Common myeloid progenitor, CD34-positive (primary cell): ENCODE measurements at places on chromosomes 2 and 18.
A peak's percentile ranks its signal among the peaks of the same experiment; 100 is the strongest.

- DNase-seq: no peak
Measured at GRCh38 chr2:47704287-47704686, 78.7 kb upstream of the MSH6 start.

- peak; percentile 55 for DNase-seq
Measured at GRCh38 chr2:202376460-202377206, 506 bp downstream of the BMPR2 start.

- peak; percentile 53 for DNase-seq
Measured at GRCh38 chr2:106876699-106877098, 9.3 kb downstream of the ST6GAL2 start.

- peak; percentile 29 for DNase-seq
Measured at GRCh38 chr18:25332002-25332401, 20.0 kb downstream of the ZNF521 start.

- no peak for DNase-seq
Measured at GRCh38 chr18:33871363-33872025, 293.5 kb downstream of the ASXL3 start.

DNA sequence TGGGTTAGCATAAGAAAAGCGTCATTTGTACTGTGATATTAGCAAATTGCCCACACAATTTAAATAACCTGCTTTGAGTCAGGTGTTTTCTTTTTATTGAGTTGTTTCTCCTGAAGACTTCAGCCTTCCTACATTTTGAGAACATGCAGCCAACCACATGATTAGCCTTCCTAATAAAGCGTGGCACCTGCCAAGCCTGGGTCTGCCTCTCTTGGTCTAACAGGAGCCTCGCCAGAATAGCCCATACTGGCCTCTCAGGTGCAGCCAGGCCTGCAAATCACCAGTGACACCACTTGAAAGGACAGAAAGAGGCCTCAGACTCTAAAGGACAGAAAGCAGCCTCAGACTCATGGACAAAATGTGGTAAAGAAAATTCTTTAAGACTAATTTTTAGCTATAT is 653.8 kb downstream of the BCL11A start:
- no peak for DNase-seq

DNA sequence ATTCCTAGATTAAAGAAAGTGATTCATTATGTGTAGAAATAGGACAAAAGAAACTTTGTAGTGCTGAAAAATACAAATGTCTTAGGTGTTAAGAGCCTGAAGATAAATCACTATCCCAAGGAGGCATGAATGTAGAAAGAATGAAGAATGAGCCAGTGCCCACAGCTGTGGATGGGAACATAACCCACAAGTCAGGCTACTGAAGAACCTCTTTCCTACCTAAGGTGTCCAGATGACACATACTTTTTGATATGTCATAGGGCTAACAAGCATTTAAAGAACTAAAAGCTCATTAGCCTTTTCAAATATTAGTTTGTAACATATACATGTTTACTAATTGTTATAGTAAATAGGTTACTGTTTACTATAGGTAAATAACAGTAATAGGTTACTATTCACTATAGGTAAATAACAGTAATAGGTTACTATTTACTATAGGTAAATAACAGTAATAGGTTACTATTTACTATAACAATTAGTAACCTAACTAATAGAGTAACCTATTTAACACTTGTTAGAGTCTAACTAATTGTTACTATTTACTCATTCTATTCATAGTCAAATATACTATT is 275.0 kb upstream of the KYNU start:
- no peak for DNase-seq

- no peak for DNase-seq
Measured at GRCh38 chr18:5251117-5251516, 44.4 kb downstream of the ZBTB14 start.

DNA sequence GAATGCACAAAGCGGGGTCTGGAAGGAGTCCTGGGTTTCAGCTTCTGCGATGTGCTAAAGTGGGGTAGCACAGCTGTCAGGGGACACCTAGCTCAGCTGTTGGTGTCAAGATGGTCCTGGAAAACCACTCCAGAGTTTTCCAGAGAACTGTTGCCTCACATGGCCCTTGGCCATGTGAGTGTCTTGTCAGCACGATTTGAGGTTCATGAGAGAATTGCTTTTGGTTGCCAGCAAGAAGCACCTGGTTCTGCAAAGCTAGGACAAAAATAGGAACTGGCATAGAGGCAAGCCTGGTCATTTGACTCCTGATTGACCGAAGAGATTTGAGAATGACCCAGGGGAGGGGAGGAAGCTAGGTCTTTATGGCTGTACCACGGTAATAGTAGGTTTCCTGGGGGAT is 50.4 kb upstream of the CTLA4 start:
- no peak for DNase-seq

DNA sequence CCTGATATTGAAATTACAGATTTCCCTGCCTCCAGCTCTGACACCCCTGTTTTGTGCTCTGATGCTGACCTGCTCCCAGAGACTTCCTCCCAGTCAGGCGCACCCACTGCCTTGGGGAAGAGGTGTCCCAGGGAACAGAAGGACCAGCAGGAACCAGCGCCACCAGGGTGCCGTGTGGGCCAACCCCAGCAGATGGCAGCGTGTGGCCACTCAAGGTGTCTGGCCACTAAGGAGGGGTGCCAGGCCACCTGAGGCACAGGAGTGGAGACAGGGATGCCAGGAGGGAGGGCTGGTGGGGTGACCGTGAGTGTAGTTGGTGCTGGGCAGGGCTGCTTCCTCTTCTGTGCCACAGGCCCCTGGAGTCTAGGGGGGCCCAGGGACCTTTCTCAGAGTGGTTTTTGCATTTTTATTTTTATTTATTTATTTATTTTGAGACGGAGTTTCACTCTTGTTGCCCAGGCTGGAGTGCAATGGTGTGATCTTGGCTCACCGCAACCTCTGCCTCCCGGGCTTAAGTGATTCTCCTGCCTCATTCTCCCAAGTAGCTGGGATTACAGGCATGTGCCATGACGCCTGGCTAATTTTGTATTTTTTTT is 56.0 kb downstream of the TEX44 start:
- peak; percentile 79 for DNase-seq

DNA sequence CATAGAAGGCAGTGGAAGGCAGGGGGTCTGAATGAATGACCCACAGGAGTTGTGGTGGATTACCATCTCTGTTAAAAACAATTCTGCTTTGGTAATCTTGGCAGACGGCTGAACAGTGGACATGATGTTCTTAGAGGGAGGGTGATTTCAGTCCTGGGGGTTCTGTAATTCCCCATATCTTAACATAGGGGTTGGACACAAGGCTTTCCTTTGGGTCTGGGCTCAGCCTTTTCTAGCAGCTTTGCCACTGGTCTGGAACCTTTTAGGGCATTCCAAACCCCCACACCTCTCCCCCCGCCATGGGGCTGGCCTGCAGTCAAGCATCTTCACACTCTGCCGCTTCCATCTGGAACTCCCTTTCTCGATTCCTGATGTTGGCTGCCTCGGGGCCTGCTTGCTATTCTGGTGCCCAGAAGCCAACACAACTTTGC is 50.3 kb downstream of the RPL37A start:
- DNase-seq: no peak

GRCh38 chr2:168156661-168157060 is 90.7 kb downstream of the STK39 start:
- DNase-seq: no peak

GRCh38 chr2:201441409-201441808 is 9.8 kb downstream of the TRAK2 start:
- no peak for DNase-seq

- no peak for DNase-seq
Measured at GRCh38 chr2:226057914-226058313, 658.4 kb downstream of the NYAP2 start.

DNA sequence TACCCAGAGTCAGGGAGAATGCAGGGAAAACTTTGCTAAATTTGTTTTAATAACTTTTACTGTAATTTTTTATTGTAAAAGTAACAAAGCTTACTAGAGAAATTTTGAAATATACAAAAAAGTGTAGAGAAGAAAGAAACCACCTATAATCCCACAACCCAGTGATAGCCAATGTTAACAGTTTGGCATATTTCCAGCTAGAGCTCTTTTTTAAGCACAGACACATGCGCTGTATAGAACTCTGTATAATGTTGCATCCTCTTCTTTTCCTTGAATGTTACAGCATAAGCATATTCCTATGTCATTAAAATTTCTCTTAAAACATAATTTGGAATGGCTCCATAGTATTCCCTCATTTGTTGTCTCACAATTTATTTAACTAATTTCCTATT is 37.4 kb upstream of the EPAS1 start:
- no peak for DNase-seq

- peak; percentile 28 for DNase-seq
Measured at GRCh38 chr2:108184419-108184818, 55.3 kb upstream of the SULT1C3 start.

DNA sequence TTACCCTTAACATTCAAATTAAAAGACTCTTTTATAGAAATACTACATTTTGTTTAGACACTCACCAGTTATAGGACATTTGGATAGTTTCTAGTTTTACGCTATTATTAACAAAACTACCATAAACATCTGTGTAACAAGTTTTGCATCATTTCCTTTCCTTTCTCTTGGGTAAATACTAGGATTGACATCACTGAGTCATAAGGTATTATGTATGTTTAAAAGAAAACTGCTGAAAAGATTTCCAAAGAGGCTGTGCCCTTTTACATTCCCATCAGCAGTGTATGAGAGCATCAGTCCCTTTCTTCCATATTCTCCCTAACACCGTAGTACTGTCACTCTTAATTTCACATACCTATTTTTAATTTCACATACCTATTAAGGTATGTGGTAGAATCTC is 130.6 kb downstream of the USP34 start:
- DNase-seq: no peak

- DNase-seq: no peak
Measured at GRCh38 chr2:101355401-101356054, 31.8 kb downstream of the CREG2 start.

- peak; percentile 34 for DNase-seq
Measured at GRCh38 chr2:238235331-238235732, 4.5 kb downstream of the HES6 start.

DNA sequence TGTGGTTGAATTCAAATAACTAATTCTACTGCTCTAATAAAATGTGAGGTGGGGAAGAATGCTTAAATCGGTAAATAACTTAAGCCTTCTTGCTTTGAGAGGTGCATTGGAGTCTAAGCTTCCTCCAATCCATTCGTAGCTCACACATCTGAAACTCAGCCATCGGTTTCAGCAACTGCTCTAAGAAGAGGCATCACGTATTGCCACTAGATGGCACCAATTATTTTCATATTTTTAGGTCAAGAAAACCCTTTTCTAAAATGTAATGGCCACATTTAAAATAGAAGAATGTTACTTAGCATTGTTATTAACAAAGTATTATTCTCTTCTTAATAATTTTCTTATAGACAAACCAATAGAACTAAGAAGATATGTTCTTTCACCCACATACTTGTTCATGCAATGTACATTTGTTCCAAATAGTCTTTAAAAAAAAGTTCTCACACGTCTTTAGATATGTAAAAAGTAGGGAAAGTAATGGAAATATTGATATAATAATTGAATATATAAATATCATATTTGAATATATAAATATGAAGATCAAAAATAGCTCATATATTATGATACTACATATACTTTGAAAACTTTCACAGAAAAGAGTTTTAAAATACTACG is 229.8 kb downstream of the CCDC178 start:
- DNase-seq: peak; percentile 36

- DNase-seq: no peak
Measured at GRCh38 chr2:113025737-113026136, 20.5 kb downstream of the IL36A start.

- DNase-seq: no peak
Measured at GRCh38 chr18:2687390-2688001, 32.0 kb downstream of the SMCHD1 start.

DNA sequence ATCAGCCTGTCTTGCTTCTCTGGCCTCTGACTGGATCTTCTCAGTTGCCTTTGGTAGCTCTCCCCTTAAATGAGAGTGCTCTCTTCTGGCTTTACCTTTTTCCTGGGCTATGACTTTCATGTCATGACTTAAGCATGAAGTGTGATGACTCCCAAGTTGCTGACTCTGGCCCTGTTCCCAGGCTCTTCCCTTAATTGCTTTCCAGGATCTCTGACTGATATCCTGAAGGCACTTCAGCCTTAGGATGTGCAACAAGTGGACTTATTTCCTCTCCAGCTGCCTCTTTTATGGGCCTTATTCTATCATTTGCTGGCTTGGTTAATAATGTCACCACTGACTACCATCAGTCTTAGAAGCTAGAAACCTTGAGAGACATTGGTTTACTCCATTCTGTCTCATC is 17.4 kb downstream of the SEMA4F start:
- DNase-seq: no peak

DNA sequence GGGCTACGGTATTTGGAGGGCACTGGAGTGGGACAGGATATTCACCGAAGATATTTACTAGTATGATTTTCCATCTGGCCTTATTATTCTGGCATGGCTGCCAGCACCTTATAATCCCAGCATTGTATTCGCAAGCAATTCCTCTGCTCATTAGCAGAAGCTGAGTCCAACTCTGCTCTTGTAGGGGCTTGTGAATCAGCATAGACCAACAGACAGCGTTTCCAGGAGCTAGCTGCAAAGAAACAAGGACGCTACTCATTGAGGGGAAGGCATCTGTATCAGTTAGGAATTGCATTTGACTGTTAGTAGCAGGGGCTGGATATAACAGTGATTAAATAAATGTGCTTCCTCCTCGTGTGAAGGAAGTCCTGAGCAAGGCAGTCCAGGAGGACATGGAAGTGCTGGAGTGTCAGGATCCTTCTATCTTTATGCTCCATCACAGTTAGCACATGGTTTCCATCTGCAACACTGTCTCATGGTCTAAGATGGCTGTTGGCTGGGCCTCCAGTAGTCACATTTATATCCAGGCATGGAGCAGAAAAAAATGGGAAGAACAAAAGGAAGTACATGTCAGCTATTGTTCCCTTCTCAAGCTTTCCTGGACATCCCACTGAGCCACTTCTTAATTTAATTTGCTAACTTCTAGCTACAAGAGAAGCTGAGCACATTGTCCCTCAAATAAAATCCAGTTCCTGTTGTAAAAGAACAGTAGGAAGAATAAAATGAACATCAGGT is 214.1 kb downstream of the C1D start:
- no peak for DNase-seq

- no peak for DNase-seq
Measured at GRCh38 chr2:146837857-146838256, 1007.0 kb upstream of the ACVR2A start.

GRCh38 chr2:44582363-44583008 is 220.7 kb downstream of the CAMKMT start:
- DNase-seq: no peak

GRCh38 chr2:151306621-151307020 is 17.2 kb upstream of the NMI start:
- DNase-seq: no peak

DNA sequence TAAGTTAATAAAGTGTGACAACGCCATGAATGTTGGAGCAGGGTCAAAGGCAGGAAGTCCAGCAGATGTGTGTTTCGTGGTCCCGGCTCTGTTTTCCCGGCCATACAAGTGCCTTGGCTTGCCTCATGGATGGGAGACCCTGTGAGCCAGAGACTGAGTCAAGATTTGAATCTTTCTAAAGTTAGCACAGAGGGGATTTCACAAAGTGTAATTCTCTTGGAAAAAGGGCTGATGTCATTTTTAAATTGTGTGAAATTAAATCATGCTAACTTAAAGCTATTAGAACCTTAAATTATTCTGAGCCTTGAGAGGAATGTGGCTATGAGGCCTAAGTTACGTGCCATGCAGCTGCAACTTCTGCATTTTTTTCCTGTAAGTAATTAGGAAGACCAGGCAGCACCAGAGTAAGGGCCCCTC is 38.3 kb upstream of the RALBP1 start:
- peak; percentile 36 for DNase-seq

- no peak for DNase-seq
Measured at GRCh38 chr2:135475128-135475527, 55.9 kb downstream of the ZRANB3 start.
